ENCODE measurements at places on chromosomes 1 and 21. TPM values are rescaled to one million over a fixed set of nuclear protein-coding genes. Genes with fewer than 3 reads are reported as not detected.

Gene KIF26B
- 15.1 TPM for total RNA-seq

Gene NFASC
- 88.2 TPM for total RNA-seq

Gene FMO4
- total RNA-seq = 5.6 TPM

Gene FBXO2
- 19.4 TPM for total RNA-seq

- H3K4me3 ChIP-seq = no peak overlapping the region
- no peaks in the 10 kb centered on the region for H3K4me1 ChIP-seq
- H3K27ac ChIP-seq = no peak overlapping the region
- no peaks in the 10 kb centered on the region for H3K36me3 ChIP-seq
These were observed 23.8 kb upstream of the KIAA1614 start for GRCh38 chr1:180888870-180889269.

- no peak overlapping the region for H3K27ac ChIP-seq
- no peaks in the 10 kb centered on the region for H3K27me3 ChIP-seq
- H3K4me3 ChIP-seq = no peak overlapping the region
- peaks cover 7% of the 10 kb centered on the region for H3K4me1 ChIP-seq
- H3K36me3 ChIP-seq = no peaks in the 10 kb centered on the region
- no peak for DNase-seq
These were observed 24.9 kb upstream of the KIRREL1 start for GRCh38 chr1:157968508-157968907.

Gene CADM3
- total RNA-seq = 120 TPM

Gene UBL4B
- 0.50 TPM for total RNA-seq

DNA sequence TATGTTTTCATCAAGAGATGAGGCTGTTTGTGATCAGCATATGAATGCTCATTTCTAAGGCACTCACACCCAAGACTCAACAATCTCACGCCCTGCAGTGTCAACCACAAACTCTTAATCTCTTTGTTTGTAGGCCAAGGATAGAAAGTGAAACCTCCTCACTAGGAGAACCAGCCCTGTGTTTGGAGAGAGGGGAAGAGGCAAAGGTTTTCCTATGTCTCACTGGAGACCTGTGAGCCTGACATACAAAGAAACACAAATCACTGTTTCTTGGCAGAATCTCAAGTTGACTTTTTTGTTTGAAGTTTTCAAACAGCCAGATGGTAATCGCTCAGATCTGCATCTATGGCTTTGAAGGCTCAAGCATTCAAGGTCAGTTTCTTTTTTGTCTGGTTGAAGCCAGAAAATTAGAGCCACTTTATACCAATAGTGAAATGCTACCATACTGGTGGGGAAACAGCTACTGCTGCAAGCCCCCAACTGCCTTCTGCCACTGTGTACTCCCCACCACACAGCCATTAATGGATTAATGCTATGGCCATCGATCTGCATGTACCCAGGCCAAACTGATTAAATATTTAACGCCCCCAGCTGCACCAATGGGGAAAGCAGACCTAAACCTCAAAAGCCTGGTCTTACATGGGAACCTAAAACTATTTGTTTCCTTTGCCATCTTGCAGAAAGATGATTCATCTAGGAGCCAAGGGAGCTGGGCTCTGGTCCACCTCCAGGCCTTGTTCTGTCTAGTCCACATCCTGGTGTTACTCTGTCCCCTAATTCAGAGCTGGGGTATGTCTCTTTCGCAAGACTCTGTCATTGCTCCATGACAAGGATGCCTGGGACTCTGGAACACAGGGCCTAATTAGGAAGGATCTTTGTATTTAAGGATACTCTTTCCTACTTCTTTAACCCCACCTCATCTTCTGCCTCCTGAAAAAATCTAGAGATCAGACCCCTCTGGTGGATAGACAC is 16.3 kb downstream of the PDZK1 start:
- no peak overlapping the region for H3K27ac ChIP-seq
- DNase-seq = peak; percentile 67
- H3K27me3 ChIP-seq = no peaks in the 10 kb centered on the region
- H3K4me1 ChIP-seq = no peaks in the 10 kb centered on the region
- H3K4me3 ChIP-seq = no peak overlapping the region
- H3K36me3 ChIP-seq = no peaks in the 10 kb centered on the region

GRCh38 chr1:205444300-205444930 is 11.4 kb downstream of the BLACAT1 start:
- H3K4me1 ChIP-seq = peaks cover 86% of the 10 kb centered on the region
- H3K4me3 ChIP-seq = peak overlapping the region; percentile 37
- H3K27ac ChIP-seq = peak overlapping the region; percentile 75
- no peaks in the 10 kb centered on the region for H3K27me3 ChIP-seq
- peaks cover 15% of the 10 kb centered on the region for H3K36me3 ChIP-seq

Gene FTCD
- total RNA-seq = 1.4 TPM

GRCh38 chr1:200258447-200259375 is 151.1 kb downstream of the ZNF281 start:
- H3K27ac ChIP-seq = no peak overlapping the region
- H3K4me1 ChIP-seq = no peaks in the 10 kb centered on the region
- DNase-seq = no peak
- H3K4me3 ChIP-seq = no peak overlapping the region

Measured in spinal cord (tissue), 10 donors.